T-helper 9 cell (primary cell): ENCODE measurements at places on chromosomes 2 and 18.

DNA sequence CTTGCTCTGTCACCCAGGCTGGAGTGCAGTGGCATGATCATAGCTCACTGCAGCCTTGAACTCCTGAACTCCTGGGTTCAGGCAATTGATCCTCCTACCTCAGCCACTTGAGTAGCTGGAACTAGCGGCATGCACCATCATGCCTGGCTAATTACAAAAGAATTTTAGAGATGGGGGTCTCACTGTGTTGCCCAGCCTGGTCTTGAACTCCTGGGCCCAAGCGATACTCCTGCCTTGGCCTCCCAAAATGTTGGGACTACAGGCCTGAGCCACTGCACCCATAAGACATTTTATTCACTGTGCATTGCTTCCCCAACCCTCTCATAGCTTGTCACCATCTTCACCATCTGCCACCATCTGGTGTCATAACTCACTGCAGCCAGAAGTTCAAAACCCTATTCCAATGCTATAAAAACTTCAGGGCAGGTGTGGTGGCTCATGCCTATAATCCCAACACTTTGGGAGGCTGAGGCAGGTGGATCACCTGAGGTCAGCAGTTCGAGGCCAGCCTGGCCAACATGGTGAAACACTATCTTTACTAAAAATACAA, 78.7 kb downstream of the NCAPH start:
- DNase-seq: no peak

DNA sequence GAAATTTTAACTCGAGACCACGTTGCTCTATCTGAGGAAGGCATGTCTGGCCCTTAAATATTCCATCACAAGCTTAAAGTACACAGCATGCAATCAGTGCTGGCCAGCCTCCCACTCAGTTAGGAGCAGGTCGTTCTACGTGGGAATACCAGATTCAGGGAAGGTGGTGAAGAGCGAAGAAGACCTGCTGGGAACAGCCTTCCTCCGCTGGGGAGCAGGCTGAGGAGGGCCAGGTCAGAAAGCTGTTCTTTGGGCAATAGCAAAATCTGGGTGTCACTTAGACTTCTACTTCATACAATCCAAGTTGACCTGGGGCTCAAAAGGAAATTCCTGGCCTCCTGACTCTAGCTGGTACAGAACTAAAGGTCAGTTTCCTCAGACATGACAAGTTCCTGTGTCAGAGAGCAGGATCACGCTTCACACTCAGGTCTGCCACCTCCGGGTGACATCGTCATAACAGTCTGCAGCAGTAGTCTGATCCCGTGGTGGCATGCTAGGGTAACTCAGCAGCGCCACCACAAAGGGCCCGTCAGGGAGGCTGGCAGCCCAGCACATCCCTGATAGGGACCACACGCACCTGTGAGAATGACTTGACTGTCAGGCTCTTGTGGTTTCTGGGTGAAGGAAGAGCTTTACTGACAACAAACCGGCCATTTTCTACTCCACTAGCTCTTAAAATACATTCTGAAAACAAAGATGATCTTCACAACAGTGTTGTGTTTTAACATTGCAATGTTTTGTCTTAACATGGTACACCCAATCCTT, 35.2 kb upstream of the NAPG start:
- DNase-seq: peak; percentile 23

GRCh38 chr18:48422947-48423378, 13.8 kb upstream of the ZBTB7C start:
- no peak for DNase-seq

GRCh38 chr2:195696012-195696411, 39.0 kb downstream of the SLC39A10 start:
- no peak for DNase-seq

- no peak for DNase-seq
These were observed 9.4 kb downstream of the DYSF start for GRCh38 chr2:71462641-71463341.

DNA sequence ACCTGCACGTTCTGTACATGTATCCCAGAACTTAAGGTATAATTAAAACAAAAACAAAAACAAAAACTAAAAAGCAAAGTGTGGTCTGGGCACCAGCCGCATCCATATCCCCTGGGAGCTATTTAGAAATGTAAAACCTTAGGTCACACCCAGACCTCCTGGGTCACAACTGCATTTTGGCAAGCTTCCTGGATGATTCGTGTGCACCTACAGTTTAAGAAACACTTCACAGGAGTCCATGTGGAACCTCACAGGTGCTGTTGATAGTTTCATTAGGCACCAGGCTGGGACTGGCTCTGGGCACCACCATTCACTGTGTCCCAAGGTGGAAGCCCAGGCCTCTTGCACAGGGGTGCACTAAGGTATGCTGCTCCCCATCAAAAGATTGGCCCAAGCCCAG, 103.6 kb upstream of the BOD1L2 start:
- DNase-seq: no peak

DNA sequence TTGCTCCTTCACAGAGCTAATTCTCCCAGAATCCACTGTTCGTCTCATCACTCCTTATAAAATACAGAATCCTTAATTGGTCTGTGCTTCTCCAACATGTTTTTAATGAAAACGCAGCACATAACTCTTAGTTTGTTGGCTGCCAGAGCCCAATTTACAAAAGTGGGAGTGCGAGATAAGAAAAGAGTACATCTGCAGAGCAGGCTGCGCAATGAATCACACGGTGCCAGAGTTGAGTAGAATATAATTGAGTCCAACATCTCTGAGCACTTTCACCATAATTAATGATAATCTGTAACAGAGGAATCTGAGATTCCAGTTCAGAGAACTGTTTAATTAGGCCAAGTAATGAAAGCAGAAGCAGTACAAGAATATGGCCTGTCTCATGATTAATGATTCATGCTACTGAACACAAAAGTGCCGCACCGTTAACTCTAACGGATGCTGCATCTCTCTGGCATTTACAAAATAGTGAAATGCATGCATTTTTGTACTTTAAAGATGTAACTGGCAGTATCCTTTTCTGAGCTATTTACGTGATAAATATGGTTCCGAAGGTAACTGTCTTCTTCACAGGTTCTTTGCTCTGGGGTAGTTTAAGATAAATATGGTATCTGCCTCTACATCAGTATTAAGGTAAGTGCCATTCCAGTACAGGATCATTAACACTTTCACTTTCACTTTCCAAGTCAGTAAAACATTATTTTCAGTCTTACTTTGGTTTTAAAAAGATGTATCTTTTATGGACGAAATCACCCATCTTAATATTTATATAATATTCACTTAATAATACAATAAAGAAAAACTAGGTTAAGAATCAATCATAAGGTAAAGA, 785.6 kb downstream of the NR4A2 start:
- DNase-seq: no peak

DNA sequence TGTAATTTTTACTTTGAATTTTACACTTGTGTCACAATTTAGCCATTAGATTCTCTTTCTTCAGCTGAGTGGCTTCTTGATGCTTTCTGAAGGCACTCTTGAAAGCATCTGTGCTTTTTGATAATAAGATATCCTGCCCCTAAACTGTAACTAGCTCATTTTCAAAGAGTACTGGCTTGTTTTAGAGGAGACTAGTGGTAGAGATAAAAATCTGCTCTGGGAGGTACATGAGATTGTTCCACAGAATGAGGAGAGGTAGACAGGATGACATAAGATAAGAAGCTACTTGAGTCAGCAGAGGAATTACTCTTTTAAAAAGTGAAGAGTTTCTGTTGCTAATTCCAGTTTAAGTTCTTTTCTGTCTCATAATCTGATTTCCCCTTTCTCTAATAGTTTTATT, 10.6 kb downstream of the PLEKHB2 start:
- no peak for DNase-seq

DNA sequence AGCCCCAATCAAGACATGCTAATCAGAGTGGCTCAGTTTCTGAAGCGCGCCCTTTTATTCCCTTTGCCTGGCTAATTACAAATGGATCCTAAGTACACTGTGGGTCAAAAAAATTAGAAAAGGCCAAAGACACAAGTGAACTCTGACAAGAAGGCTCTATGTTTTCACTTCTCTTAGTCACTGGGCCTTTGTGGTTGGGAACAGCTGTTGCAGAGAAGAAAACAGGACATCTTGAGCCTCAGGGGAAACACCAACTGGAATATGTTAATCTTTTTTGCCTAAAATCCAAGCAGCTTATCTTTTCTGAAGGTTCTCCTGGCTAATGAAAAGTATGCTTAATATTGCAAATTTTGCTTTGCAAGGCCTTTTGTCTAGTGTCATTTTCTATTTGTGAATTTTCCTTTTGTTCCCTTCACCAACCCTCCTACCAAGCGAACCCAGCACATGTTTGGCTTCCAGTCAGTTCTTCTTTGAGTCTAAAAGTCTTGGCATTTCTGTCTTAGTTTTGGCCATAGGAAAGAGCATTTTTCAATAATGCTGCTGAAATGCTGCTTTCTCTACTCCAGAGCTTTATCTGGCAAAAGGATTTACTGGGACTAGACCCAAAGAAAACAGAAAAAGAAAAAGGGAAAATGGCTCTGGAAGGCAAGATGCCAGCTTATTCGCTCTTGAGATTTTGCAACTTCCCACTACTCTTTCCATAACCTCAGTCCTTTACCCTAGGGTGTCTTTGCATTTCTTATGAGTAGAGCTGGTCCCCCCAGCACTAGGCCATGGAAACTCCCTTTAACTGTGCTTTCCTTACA, 440.2 kb upstream of the ST6GAL2 start:
- no peak for DNase-seq

GRCh38 chr2:10863047-10863446, 48.7 kb upstream of the KCNF1 start:
- no peak for DNase-seq

DNA sequence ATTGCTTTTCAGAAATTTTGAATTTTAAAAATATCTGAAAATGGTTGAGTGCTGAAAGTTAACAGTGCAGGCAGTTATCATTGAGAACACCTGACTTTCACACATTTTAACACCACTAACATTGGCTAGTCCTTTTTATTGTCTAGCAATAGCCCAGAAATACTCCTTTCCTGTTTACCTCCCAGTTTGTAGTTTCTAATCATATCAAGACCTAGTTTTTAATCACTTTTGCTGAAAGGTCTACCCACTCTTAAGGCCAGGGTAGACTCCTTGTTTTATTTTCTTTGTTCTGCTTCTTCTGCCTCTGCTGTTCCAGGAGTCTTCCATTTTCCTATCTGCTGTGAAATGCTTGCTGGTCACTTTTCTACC, 72.1 kb downstream of the UBE2E3 start:
- no peak for DNase-seq
